CD4-positive, CD25-positive, alpha-beta regulatory T cell (primary cell): ENCODE measurements at places on chromosomes 6 and 20. TPM values are rescaled to one million over a fixed set of nuclear protein-coding genes. Genes with fewer than 3 reads are reported as not detected.
A peak's percentile ranks its signal among the peaks of the same experiment; 100 is the strongest.

Gene LY6G6C
- total RNA-seq, result not detected

Gene BPIFB1
- not detected for total RNA-seq

DNA sequence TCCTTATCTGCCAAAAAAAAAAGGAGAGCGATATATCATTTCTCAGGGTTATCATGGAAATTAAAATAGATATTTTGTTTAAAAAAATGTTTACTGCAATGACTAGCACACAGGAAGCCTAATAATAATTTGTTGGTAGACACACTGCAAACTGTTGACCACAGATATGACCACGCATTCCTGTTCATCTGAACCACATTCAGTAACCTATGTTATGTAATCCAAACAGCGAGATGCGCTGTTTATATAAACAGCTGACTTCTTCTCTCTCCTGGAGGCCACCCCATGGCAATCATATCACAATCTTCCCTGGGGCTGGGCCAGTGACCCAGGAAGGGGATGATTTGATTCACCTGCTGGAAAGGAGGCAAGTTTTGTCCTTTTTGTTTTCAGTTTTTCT is 129.3 kb upstream of the UST start:
- DNase-seq, result no peak

DNA sequence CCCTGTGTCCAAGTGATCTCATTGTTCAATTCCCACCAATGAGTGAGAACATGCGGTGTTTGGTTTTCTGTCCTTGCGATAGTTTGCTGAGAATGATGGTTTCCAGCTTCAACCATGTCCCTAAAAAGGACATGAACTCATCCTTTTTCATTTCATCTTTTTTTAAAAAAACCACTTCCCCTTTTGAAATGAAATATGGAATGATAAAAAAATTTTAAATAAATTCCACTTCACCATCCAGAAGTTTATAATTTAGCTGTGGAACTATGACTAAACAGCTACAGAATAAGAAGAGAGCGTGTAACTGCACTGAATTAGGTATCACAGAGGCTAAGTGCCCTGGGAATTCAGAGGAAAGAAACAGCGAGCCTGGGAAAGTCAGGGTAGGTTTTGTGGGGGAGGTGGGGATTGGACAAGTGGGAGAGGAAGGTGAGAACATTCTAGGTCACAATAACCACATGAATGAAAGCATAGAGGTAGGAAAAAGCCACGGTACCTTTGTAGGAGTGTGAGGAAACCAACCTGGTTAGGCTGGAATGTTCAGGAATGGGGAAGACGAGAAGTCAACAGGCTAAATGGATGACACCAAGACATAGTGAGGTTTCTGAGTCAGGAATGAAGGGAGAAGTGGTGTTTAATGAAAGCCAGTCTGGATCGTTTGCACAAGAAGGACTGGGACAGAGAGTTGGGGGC is 11.0 kb downstream of the TRIM10 start:
- no peak for DNase-seq

DNA sequence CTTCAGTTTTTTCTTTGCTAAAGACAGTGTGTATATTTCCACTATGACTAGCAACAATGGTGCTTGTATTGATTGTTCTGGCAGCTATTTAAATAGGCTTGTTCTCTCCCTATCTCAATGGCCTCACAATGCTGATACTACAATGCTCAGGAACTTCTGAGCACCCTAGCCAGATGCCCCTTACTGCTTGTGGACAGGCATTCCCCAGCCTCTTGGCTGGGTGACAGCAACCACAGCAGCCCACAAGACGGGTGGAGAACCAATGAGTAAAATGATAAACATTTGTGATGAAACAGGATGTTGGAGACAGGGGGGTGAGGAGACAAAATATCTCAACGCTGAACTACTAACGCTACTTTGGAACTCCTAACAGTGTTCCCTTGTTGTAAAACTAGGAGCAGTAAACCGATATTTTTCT is 42.3 kb downstream of the HIVEP2 start:
- peak; percentile 84 for DNase-seq

DNA sequence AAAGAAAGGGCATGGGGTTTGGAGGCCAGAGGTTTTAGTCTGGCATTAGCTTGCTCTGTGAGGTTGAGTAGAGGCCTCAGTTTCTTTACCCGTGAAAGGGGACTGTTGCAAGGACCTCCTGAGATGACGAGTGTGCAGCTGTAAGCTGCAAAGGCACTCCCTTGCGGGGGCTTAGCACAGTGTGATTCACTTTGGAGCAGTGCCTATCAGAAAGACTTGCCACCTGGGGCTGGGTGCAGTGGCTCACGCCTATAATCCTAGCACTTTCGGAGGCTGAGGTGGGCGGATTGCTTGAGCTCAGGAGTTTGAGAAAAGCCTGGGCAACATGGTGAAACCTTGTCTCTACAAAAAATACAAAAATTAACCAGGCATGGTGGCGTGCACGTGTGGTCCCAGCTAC is 7.5 kb upstream of the BAK1 start:
- no peak for DNase-seq

- no peak for DNase-seq
Observed at GRCh38 chr6:164097551-164098398, 683.3 kb downstream of the QKI start.

DNA sequence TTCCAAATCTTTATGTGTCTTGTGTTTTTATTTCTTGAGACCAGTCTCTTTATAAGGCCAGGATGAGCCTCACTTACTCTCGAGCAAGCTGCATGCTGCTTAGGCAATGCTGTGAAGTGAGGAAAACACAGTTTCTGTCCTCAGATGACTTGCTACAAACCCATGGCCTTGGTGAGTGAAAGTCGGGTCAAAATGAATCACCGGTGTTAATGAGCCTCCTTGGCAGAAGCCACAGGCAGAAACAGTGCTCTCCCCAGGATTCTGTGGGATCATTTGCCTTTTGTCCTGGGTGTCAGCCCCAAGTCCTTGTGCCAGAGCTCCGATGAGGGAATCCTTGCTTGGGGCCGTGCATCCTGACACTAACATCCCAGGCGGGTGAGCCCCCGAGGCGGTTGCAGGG is 482.5 kb downstream of the QKI start:
- DNase-seq, result no peak

DNA sequence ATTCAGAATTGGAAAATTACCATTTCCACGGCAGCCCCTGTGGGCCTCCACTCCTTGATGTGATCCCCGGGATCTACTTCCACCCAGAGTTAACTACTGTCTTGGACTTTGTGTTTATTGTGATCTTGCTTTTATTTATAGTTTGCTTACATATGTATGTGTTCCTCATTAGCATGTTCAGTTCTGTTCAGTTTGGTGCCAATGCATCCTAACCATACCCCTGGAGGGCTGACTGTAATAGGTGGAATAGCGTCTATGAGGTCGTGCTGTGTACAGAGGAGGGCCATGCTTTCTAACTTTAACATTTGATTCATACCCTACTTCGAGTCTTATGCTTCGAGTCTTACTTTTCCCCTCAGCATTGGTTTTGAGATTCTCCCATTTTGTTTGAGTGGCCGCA is 104.3 kb upstream of the SLC24A3 start:
- no peak for DNase-seq

DNA sequence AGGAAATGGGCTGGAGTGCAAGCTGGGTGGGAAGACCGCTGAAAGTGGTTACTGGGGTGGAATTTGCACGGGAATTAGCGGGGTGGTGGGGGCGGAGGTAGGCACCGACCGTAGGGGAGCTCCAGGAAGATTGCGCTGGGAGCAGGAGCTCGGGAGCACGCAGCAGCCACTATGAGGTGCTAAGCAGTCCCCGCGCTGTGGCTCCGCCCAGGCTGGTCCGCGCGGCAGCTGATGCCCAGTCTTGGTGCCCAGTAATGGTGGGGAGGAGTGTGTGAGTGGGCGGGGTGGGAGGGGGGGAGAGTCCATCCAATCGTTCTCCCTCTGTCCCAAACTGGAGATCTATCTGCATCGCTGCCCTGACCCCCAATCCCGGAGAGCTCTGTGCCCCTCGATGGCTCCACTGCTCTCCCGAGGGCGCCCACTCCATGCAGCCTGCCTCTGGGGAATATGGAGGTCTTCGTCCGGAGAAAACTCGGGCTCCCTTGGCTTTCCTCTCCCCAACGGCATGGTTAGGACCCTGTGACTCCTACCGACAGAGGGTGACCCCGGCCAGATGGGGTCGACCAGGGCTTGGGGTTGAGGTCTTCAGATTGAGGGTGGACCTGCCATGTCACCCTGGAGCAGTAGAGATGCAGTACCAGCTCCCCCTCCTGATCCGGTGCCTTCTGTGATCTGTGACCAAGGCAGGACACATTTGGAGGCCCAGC is 5.3 kb downstream of the TP53TG5 start:
- no peak for DNase-seq

DNA sequence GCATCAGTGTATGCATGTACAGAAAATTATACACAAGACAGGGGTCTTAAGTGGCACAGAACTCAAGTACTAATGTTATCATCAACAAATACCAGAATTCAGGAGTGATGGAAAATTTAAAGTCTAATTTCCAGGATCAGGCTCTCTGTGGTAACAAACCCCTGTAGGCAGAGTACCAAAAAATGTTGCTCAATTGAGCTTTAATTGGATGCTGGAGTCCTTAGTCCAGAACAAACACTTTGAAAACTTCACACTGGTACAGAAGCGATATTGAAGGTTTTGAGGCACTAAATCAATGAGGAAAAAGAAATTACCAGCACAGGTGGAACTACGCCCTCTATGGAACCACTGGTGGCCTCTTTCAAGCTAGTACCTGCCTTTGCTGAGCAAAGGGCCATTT is 113.1 kb downstream of the FOXC1 start:
- no peak for DNase-seq

GRCh38 chr6:5270093-5270680 is 8.9 kb downstream of the FARS2 start:
- DNase-seq, result no peak

DNA sequence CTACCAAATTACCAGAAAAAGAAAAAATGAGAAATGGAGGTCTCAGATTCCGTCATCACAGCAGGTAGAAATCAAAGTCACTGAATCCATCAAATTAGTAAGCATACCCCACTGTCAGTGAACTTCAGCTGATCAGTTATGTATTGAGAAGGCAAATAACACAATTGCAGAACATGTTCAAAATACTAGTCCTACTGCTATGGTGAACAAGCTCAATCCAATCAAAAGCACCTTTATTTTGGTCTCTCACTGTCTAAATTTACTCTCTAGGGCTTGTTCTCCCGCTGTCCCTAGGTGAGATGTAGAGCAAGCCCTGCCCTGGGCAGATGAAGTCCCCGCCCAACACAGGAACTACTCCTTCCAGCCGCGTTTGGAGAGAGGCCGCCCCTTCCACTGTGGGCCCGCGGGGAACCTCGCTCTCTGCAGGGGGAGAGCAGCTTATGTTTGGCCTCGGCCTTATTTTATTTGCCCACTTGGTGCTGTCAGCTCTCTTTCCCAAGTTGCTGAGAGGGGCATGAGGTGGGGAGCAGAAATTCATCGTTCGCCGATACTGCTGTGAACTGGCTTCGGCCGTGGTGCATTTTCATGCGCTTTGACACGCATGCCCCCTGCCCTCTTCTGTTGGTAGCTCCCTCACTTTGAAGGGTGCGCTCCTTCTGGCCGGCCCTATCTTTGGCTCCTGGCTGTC is 14.3 kb upstream of the MAP1LC3A start:
- no peak for DNase-seq
